RWPE2 (cell line): ENCODE measurements at places on chromosomes 6 and 20.

DNA sequence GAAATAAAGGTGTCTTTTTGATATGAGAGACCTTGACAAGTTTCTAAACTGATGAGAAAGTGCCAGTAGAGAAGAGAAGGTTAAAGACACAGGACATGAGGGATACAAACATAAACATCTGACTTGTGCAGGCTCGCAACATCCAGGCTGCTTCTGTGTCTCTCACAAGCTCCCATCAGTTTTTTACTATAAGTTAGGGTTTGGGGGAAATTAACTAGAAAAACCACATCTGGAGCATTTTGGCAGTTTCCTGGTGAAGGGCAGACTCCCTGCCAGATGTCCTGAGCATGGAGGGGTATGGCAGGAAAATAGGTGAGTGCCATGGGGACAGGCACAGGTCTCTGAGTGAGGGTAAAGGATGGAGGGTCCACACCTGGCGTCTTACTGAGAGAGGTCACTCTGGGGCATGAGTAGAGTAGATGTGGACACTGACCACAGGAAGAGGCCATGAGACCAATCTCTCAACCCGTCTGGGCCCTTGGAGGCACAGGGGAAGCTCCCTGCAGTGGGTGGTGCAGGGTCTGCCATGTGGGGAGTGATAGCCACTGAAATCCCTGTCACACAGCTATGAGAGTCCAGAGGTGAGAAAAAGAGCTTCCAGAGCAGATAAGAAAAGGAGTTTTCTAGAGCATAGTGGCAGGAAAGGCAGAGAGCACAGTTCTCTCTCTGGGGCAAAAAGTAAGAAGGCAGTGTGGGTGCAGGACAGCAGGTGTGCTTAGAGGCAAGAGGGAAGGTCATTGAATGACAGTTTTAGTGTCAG is 193.3 kb upstream of the SYNDIG1 start:
- no peak for DNase-seq

DNA sequence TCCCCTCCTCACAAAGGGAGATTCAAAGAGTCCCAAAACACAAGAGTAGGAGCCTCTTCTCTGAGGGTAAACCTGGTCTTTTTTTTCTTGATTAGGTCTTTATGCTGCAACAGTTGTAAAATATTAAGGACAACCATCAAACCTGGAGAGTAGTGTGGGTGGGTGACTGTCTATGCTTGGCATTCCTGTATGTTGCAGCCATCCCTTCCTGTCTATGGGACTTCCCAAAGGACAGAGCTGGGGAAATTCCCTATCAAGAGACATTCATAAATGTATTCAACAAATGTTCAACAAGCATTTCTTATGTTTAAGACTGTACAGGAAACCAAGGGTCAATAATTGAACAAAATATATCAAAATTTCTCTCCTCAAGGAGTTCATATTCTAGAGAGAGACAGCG is 5.5 kb downstream of the BTN2A2 start:
- DNase-seq: no peak

GRCh38 chr6:30060606-30061091 is 416 bp upstream of the POLR1H start:
- no peak for DNase-seq

DNA sequence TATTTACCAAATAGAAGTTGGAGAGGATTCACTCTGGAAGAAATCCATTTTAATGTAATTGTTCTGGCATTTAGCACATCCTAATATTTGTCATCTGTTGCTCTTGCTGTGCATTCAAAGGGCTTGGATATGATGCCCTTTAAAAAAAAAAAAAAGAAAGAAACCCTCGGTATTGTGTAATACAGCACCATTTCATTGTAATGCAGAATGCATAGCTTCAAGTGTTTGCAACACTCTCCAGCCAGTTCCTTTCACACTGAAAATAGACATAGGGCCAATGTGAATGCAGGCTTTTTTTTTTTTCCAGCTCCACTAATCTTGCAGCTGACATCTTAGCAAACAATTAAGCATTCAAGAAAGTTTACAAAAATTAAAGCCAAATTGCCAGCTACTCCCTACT is 197.4 kb upstream of the POU3F2 start:
- no peak for DNase-seq

DNA sequence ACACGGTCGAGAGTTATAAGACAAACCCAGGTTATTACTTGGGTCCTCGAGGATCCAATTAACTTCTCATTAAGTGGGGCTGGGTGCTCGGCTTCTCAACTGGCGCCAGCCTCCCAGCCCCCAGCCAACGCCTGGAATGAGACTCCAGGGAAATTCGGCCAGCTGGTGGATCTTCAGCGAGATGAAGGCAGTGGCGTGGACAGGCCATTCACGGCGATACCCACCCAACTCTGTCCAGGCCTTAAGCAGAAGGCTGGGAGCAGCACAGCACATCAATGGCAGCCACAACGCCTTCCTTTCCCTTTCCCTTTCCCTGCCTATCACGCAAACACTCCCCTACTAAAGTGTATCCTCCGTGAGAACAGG is 868 bp downstream of the METTL24 start:
- no peak for DNase-seq

GRCh38 chr6:26388014-26388413 is 5.1 kb downstream of the BTN2A2 start:
- no peak for DNase-seq

GRCh38 chr6:90097356-90097755 is 199.3 kb downstream of the BACH2 start:
- DNase-seq: no peak

- no peak for DNase-seq
Observed at GRCh38 chr6:141398949-141399348, 733.8 kb upstream of the GJE1 start.

- peak; percentile 45 for DNase-seq
Observed at GRCh38 chr6:1615151-1615852, 5.6 kb downstream of the FOXC1 start.

- no peak for DNase-seq
Observed at GRCh38 chr6:41692080-41692675, 43.2 kb downstream of the TFEB start.

- DNase-seq: no peak
Observed at GRCh38 chr6:156919370-156919769, 142.2 kb downstream of the ARID1B start.

- no peak for DNase-seq
Observed at GRCh38 chr6:24089736-24090135, 36.3 kb upstream of the NRSN1 start.

- no peak for DNase-seq
Observed at GRCh38 chr20:52210037-52210990, 18.7 kb upstream of the ZFP64 start.

- no peak for DNase-seq
Observed at GRCh38 chr6:5671601-5672559, 334.8 kb downstream of the NRN1 start.

DNA sequence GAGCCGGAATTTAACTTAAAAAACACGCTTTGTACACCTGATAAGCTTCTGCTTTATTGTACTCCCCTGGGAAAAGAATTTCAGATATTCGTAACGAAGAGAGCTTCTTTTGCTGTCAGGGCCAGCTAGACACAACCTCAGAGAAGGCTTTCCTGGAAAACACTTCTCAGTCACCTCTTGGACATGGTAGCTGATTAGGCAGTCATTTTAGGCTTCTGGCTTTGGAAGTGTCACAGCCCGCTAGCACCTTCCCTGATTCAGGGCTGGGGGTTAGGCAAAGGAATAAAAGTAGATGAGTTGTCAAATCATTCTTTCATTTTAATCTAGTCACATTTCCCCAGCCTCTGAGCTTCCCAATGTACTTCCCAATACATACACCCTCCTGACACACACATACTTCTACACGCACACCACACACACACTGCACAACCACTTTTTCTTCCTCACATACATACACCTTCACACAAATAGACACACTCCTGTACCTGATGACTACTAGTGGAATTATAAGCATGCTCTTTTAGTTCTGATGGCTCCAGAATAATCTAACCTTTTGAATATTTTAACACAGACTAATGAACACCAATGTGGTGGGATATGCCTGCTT is 34.9 kb upstream of the TINAG start:
- no peak for DNase-seq

- peak; percentile 29 for DNase-seq
Observed at GRCh38 chr6:33175436-33176069, 16.7 kb downstream of the COL11A2 start.

DNA sequence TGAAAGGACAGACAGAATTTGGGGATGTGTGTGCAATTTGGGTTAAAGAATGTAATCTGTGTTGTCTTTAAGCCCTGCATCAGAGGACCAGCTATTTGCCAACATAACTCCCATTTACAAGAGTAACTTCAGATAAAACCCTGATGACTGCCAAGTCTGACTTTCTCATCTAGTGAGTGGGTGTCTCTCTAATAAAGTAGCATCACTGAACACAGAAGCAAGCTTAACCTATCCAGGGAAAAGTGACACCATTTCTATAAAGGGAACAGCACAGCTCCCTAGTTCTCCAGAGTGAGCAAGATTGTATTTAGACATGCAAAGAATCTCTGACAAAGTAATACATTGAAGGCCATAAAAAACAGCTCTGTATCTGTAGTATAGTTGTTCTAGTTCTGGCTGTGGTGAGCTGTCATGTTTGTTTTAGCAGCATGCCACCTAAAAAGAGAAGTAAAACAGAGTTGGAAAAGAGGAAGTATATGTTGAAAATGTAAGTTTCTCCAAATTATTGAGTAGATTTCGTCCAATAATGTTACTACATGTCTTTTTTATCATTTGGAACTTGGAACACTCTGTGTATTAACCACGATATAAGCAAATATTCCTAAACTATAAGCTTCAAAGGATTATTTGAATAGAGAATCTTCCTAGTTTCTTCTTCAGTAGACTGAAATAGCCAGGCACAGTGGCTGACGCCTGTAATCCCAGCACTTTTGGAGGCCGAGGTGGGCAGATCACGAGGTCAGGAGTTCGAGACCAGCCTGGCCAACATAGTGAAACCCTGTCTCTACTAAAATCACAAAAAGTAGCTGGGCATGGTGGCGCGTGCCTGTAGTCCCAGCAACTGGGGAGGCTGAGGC is 8.8 kb upstream of the PIM1 start:
- no peak for DNase-seq

- DNase-seq: no peak
Observed at GRCh38 chr6:109417646-109418045, 22.8 kb downstream of the PPIL6 start.

- DNase-seq: no peak
Observed at GRCh38 chr6:150979826-150980350, 114.4 kb downstream of the MTHFD1L start.

GRCh38 chr6:47476781-47477496 is 650 bp upstream of the CD2AP start:
- no peak for DNase-seq

DNA sequence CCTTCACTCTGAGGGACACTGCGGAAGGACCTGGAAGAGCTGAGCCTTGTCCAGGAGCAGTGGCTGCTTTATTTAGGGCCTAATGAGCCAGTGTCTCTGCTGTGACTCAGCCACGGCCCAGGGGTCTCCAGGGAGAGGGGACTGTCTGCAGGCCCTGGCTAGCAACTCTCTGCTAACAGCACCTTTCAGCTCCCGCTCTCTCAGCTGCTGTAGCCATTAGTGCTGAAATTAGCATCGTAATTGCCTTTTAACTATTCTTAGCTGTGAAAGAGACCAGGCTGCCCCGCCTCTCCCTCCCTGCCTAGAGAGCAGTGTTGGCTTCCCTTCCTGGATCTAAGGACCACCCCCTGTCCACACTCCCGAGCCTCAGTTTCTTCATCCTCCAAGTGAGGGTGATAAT is 53.1 kb upstream of the SLC32A1 start:
- peak; percentile 62 for DNase-seq

GRCh38 chr6:154111025-154111424 is 72.0 kb downstream of the OPRM1 start:
- DNase-seq: no peak

DNA sequence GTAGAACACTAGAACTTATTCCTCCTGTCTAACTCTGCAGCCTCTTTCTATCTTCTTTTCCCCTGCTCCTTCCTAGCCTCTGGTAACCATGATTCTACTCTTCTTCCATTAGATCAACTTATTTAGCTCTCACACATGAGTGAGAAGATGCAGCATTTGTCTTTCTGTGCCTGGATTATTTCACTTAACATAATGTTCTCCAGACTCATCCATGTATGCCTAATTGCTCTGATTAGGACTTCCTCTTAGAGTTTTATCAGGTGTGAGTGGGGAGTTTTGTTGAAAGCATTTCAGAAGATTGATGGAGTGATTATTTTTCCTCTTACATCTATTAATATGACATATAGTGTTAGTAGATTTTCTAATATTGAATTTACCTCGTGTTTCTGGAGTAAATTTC is 140.4 kb downstream of the CDKAL1 start:
- no peak for DNase-seq

- DNase-seq: no peak
Observed at GRCh38 chr20:3330046-3330741, 77.3 kb downstream of the DNAAF9 start.

GRCh38 chr6:169558774-169559441 is 142.9 kb downstream of the WDR27 start:
- DNase-seq: no peak

DNA sequence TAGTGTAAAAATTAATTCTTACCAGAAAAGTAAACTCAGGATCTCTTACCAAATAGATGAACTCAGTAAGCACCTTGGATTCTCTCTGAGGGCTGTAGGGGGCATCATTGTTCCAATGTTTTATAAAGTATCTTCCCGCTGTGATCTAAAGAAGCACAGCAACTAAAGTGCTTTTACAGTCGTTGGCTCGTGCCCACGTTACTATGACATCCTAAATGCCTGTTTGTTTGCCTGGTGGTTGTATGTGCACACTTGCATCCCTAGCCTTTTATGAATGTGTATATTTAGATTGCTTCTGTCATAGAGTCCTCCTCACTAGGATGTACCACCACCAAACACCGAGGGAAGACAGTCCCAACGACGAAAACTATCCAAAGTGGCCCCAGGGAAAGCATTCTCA is 34.5 kb downstream of the SLX4IP start:
- no peak for DNase-seq

DNA sequence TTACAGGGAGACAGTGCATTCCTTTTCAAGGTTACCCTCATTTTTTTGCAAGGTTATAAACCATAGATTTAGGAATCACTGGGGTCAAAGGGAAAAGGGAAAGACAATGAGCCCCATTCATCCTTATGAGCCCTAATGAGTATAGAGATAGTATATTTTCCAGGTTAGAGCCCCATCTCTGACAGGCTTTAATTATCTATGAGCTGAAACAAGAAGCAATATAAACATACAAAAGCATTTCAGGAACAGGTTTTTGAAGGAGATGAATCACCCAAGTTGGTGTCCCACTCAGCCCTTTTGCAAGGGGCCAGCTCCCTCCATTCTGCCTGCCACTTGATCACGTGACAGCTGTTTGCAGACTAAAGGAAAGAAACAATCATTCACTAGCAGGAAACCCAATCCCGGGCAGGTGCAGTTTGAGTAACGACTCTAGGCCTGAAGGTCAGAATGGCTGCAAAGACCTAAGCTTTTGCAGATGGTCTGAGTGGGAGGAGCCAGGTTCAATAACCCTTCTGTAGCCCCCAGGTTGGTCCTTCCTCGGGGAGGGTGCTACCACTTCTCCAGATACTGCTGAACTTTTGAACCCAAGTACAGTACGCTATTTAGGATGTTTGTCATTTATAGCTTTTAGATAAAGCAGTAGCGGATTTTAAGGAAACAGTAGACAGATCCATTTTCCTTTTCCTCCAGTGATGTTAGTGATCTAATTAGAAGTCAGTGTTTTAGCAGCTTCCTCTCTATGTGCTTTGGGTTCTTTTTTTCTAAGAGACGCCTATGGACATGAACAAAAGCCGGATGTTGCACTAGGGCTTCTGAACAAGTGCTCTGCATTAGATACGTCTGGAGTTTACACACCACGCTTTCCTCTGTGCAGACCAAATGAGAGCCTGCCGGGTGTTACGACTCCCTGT is 253.2 kb downstream of the SOX4 start:
- no peak for DNase-seq

GRCh38 chr6:126724821-126725220 is 384.9 kb downstream of the CENPW start:
- no peak for DNase-seq
